Kidney epithelial cell (primary cell): ENCODE measurements at places on chromosomes 2 and 18. TPM values are rescaled to one million over a fixed set of nuclear protein-coding genes. Genes with fewer than 3 reads are reported as not detected.

The SP100 gene
- 48.0 and 53.8 TPM in 2 replicates for total RNA-seq

DNA sequence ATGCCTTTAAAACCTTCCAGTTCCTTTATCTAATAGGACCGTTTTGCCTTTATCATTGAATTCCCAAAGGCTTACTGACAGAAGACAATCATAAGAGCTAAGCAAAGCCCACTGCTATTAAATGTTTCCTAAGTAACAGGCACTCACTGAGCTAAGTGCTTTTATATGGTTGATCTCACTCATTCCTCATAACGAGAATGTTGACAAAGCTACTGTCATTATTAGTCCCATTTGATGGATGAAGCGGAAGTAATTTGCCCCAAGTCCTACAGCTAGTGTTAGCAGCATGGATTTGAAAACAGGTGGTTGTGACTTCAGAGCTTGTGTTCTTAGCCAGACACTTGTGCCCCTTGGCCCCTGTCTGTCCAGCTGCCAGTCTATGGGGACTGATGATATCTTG lies 134.8 kb upstream of the SERPINE2 start:
- no peak for DNase-seq

DNA sequence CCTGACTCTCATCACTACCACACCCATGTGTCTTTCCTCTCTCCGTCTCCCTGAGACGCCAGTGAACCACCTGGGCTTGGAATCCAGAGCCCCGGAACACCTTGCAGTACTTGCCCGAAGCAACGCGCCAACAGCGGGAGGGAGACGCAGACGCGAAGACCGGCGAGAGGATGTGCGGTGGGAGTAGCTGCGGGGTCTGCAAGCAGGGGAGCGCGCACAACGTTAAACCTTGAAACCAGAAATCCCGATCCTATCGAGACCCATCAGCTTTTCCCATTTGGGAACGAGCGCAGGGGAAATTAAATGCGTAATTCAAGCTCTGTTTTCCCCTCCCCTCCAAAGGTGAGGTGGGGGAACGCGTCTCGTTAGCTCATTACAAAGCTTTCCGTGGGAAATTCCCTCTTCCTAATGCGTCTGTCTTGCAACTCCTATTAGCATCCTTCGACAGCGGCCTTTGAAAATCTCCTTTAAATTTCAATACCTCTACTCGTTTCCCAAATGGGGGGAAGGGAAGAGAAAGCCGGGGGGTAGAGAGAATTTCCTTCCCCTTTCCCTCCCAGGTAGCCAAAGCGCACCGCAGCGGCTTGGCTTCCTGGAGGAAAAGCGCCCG lies 421 bp upstream of the CNTNAP5 start:
- DNase-seq, result no peak

- DNase-seq, result no peak
Observed at GRCh38 chr18:44732238-44732563, 51.5 kb downstream of the SETBP1 start.

DNA sequence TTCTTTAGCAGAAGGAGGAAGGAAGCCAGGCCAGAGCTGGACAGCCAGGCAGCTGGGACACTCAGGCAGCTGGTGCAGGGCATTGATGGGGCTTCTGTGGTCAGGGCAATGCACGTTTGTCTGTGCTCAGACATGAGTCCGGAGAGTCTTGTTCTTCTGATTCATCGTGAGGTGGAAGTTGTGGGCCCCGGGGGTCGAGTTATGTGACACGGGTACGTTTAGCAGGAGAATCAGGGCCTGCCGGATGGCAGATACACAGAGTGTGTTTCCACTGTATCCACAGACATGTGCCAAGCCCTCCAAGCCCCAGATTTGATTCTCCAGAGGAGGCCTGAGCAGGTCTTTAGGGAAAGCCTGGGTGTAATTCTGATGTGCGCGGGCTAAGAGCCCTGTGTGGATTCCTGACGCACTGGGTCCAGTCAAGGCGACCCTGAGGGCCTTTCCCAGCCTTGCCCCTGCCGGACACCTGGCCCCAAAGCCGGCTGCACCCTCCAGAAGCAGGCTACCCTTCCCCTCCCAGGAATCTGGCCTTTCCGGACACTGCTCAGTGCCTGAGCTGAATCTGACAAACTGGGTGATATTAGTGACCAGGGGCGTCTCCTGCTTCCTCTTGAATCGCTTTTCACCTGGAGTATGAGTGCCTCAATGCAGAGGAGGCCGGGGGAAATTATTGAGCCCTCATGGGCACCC lies 10.1 kb downstream of the ARHGEF4 start:
- no peak for DNase-seq

- DNase-seq, result no peak
Observed at GRCh38 chr2:5766056-5766455, 73.9 kb downstream of the SOX11 start.
